Sciatic nerve (tissue), 2 donors: ENCODE measurements at places on chromosomes 3 and 15.

DNA sequence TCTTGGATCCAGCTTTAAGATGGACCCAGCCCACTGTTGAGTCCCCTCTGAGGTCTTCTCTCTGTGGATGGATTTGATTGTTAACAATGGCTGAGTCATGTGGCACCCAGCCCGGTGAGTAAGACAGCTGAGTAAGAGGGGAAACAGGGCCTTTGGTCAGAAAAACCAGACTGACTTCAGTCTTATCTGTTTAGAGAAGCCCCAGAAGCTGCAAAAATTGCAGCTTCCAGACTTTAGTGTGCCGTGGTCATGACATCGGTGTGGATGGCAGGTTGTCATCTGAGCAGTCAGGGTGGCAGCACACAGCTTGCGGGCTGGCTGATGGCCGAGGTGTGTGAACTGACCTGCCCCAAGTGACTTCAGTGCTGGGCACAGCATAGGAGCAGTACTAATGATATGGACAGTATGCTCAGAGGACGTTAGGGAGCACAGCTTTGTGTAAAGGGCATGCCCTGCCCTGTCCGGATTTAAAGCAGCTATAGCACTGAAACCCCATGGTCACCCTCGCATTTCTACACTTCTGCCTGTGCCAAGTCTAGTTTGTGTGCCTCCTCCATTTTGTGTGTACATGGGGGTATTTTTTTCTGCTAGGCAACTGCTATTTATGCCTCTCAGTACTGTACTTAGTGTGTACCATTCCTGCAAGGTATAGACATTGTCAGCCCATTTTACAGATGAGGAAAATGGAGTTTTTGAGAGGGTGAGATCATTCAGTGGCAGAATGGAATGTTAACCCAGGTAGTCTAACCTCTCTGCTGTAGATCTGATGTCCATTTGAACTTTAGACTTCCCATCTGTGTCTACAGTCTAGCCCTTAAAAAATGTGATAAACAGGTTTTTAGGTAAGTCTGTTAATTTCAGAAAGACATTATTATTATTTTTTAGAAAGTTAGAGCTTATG is 44.4 kb downstream of the FLNB start:
- DNase-seq, result peak; percentile 85

DNA sequence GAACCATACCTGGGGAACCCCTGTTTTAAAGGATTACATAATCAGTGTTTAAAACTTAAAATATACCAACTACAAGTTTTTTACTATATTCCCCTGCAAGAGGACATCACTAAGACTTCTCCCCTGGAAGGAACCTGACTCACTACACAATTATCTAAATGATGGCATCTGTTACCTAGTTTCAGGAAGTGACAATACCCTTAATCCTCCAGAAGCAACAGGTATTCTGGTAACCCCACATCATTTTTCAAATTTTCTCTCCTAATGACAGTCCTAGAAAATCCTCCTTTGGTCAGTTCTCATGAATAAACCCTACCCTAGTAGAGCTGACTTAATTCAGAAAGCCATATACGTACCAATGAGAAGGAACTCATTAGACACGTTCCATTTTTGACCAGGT is 78.4 kb downstream of the RFX7 start:
- DNase-seq, result no peak

- no peak for DNase-seq
Measured at GRCh38 chr15:78076231-78077052, 1.1 kb downstream of the TBC1D2B start.

DNA sequence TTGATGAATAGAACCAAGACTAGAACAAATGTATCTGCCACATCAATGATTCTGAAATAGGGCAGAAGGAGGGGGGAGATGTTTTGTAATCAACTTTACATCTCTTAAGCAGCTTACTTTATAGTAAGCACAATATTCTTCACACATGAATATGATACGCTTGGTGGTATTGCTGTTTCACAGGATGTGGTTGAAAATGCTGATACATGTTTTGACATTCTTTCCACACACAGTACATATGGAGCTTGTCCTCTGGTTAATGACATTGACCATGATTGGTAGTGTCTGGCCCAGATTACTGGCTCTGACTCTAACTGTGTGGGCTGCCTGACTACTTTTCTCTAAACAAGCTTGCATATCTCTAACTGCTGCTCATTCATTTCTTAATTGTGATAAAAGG is 168.9 kb downstream of the KLHL25 start:
- no peak for DNase-seq

DNA sequence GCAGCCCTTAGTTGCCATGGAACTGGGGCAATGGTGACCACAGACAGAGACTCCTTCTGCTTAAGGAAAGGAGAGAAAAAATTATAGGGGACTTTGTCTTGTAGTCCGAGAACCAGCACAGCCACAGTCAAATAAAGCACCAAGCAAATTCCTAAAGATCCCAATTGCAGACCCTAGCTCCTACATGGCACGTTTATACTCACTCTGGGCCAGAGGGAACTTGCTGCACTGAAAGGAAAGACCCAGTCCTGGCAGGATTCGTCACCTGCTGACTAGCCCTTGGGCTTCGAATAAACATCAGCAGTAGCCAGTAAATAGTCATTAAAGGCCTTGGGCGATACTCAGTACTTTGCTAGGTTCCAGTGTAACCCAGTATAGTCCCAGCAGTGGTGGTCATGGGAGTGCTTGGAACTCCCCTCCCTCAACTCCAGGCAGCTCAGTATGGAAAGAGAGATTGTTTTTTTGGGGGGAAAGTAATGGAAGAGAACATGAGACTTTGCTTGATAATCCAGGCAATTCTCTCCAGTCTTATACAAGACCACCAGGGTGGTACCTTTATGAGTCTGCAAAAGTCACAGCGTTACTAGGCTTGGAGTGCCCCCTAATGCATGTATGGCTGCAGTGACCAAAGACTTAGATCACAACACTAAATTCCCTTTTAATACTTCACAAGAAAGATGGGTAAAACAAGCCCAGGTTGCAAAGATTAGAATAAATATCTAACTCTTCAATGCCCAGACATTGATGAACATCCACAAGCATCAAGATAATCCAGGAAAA is 66.4 kb upstream of the AGTR1 start:
- DNase-seq, result no peak

DNA sequence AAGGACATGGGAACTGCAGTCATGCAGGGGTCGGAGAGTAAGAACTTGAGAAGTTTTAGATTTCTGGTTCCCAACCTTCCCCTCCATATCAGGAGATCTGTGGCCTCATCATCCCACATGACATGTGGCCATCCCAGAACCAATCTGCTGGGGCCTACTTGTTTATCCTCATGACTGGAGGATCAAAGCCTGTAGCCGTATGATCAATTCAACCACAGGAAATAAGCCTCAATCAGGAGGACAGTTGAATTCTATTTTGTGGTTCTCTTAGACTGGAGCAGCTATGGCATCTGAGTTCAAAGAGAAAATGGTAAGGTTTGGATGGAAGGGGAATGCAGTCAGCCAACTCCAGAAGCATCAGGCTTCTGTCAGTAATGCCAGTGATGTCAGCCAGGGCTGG is 57.2 kb downstream of the IL16 start:
- no peak for DNase-seq

GRCh38 chr3:8854656-8855055 is 85.2 kb upstream of the OXTR start:
- no peak for DNase-seq

DNA sequence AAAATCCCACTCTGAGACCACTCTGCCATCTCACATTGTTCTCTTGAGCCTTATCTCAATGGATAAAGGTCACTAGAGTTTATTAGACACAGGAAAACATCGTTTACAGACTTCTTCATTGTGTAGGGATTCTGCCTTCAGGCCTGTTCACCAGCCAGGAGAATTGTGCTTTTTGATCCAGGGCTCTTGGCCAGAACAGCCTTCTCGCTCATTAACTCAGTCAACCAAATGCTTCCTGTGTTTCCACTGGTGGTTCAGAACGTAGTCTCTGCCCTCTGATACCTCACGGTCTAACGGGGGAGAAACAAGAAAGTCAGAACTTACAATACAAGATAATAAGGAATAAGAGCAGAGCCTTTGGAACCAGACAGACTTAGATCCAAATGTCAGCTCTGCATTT is 54.2 kb upstream of the TSEN2 start:
- DNase-seq, result no peak

DNA sequence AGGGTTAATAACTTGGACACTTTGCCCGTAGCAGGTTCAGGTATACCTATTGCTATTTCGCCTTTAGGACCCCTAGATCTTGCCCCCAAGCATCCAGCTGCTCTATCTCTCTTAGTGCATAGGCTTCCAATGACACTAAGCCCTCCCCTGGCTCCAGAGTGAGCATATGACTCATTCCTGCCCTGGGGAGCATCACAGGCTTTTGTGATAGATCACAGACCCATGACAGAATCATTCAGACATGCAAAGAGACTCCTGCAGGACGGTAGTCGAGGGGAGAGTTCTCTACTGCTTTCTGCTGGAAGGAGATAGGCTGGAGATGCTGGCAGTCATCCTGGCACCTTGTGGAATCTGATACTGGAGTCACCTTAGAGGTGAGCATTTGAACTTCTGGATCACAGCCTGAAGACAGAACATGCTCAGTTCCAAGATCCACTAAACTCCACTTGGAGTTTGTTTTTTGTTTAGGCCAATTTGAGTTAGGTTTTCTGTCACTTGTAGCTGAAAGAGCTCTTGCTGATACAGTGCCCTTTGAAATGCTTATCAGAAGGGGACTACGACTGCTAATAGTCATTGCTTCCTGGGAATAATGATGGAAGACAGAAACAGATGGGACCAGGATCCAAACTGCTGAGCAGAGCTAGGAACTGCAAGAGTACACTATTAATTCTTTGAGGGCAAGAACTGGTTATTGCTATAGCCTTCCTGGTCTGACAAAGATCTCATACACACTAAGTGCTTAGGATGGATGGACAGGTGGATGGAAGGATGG is 11.0 kb downstream of the LYSMD2 start:
- DNase-seq, result no peak

- DNase-seq, result no peak
Measured at GRCh38 chr3:54211097-54211496, 88.7 kb downstream of the CACNA2D3 start.

DNA sequence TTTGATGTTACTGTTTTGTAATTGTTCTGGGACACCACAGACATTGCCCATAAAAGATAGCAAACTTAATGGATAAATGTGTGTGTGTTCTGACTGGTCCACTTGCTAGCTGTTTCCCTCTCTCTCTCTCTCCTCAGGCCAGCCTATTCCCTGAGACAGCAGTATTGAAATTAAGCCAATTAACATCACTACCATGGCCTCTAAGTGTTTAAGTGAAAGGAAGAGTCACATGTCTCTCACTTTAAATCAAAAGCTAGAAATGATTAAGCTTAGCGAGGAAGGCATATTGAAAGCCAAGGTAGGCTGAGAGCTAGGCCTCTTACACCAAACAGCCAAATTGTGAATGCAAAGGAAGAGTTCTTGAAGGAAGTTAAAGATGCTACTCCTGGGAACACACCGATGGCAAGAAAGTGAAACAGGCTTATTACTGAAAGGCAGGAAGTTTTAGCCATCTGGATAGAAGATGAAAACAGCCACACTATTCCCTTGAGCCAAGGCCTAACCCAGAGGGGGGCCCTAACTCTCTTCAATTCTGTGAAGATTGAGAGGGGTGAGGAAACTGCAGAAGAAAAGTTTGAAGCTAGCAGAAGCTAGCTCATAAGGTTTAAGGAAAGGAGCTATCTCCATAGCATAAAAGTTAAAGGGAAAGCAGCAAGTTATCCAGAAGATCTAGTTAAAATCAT is 295.1 kb downstream of the CHST2 start:
- no peak for DNase-seq

GRCh38 chr3:133832802-133833144 is 27.2 kb downstream of the SRPRB start:
- DNase-seq, result no peak

DNA sequence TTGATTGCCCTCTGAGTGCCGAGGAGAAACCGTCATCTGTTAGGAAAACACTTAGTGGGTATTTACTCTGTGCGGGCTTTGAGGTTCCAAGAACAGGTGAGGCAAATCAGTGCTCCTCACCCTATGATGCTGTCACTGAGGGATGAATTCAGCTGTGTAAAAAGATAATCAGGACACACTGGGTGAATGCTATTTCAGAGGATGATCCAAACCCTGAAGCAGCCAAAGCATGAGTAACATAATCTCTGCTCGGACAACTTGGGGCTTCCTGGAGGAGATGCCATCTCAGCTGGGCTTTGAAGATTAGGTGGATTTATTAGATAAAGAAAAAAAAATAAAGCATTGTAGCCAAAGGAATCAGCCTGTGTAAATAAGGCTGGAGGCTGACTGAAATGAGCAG is 10.5 kb upstream of the GADL1 start:
- no peak for DNase-seq

DNA sequence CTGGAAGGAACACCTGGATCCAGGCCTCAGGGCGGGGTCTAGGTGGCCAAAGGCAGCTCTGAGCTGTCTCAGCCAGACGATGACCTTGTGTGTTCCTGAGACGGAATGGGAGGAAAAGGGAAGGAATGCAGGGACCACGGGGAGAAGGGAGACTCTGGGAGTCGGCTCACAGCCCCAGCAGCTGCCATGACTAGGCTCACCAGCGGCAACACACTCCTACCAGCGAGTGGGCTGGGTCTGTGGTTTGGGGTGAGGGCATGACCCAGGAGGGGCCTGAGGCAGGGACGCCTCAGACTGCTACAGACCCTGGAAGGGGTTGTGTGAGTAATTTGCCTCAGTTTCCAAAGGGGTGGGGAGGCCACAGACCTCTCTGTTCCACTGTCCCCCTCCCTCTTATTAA is 19.8 kb downstream of the IQSEC1 start:
- DNase-seq, result no peak

DNA sequence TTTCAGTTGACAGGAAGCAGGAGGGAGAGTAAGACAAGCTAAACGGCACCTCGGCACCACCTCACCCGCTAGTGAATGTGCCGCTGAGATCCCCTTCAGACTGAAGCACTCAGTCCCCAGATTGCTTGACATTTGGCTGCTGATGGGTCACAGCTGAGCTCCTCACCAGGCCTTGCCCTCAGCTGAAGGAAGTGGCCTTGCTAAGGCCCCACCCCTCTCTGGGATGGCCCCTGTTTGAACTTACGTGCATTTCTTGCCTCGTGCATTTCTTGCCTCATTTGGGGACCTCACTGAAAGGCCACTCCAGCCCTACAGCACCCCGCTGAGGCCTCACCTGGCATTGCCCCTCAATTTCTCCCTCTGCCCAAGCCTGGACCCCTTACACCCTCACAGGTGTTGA is 39.8 kb downstream of the EOGT start:
- no peak for DNase-seq

GRCh38 chr3:129834580-129834979 is 58.9 kb downstream of the TMCC1 start:
- no peak for DNase-seq

DNA sequence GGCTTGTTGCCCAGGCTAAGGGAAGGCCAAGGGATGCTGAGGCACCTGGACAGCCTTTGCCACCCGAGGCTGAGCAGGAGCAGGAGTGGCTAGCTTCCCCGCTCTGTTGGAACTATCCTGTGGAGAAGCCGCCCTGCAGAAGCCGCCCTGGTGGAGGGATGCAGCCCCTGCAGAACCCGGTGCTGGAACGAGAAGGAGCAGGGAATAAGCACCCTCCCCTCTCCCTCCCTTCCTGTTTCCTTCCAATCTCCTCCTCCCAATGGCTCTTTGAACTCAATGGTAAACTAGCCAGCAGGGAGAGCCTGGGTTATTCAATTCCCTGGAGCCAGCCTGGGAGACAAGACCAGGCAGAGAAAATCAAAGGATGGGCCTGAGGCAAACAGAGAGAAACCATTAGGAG is 11.8 kb upstream of the HRG start:
- DNase-seq, result no peak

- DNase-seq, result no peak
Measured at GRCh38 chr3:74470313-74470712, 144.1 kb downstream of the CNTN3 start.

- no peak for DNase-seq
Measured at GRCh38 chr15:96150254-96150653, 180.2 kb upstream of the NR2F2 start.

- DNase-seq, result no peak
Measured at GRCh38 chr15:71465131-71465955, 345.0 kb upstream of the NR2E3 start.
